Cerebellar cortex (tissue), 1 donor: ENCODE measurements at places on chromosomes 4 and X.

DNA sequence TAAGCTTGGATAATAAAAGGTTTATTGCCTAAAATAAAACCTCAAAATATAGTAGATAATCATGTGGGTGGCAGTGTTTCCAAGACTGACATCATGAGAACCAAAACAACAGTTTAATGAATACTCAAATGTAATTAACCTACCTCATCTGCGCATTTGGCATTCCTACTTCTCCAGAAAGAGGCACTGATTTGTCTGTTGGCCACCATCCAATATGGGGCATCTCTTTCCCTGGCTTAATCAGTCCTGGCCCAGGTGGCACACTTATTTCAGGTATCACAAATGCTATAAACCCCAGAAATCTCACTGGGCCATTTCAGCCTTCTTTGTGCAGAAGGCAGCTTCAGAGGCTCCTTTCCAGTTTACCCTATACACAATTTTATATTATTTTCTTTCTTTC lies 192.2 kb downstream of the COMMD8 start:
- peak; percentile 97 for DNase-seq

DNA sequence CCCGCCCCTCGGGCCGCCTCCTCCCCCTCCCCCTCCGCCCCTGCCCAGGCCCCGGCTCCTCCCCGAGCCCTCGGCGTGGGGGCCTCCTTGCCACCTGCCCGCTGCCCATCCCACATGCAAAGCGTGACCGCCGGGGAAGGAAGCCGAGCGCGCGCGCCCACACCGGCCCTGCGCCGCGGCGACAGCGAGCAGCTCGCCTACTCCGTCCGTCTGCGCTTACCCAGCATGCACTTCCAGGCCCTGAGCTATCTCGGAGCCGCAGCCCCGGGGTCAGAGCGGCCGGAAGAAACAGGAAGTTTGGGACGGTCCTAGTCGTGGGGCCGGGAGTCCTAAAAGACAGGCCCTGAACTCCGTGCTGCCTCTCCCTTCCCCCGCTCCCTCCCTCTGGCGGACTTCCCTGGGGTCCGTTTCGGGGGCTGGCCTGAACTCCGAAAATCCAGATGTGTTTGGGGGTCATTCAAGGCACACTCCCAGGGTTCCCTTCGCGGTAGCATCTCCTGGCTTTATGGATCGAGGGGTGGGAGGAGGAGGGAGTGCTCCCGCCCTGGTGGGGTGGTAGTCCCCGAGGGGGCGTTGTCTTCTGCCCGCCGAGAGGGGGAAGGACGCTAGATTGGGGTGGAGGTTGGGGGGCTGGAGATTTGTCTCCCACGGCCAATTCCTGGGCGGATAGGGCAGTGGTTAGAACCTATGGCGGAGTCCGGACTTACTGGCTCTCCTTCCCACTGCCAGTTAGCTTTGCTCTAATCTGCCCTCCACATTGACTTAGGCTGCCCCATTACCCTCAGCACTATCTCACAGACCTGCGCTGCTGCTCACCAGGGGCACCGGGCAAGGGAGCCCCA lies 25.0 kb upstream of the BCORL1 start:
- no peak for DNase-seq

GRCh38 chr4:171876636-171877035 lies 63.4 kb downstream of the GALNTL6 start:
- no peak for DNase-seq

DNA sequence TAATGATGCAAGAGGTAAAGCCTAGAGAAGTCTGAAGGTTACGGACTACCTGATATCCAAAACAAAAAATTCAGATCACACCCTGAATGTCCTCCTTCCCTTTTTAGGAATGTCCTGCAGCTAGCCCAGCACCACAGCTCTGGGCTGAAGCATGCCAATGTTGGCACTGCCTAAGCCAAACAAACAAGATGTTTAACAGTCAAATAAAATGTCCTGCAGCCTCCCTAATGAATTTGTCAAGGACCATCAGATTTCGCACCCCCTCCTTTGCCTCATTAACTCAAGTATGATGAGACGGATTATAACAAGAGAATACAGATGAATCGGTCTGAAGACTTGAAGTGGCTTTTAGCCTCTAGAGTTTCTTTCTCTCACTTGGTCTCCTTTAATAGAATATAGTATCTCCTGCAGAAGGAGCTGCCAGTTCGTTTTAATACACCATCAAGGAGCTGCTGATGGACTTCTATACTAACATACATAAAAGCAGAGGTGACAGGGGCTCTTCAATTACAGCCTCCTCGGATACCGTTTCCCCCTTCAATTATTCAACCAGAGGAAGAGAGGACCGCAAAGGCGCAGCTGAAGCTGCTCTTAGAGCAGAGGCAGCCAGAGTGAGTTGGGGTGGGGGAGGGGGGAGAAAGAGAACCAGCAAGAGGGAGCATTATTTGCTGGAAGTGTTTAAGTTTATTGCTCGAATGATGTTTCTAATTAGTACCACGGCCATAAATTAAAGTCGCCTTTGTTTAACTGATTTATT lies 3.0 kb upstream of the MAB21L2 start:
- no peak for DNase-seq

GRCh38 chrX:106300656-106301055 lies 132.6 kb downstream of the PWWP3B start:
- DNase-seq = no peak
